Suppressor macrophage treated with lipopolysaccharide for 4 hours (primary cell): ENCODE measurements at places on chromosomes 3 and 15.

DNA sequence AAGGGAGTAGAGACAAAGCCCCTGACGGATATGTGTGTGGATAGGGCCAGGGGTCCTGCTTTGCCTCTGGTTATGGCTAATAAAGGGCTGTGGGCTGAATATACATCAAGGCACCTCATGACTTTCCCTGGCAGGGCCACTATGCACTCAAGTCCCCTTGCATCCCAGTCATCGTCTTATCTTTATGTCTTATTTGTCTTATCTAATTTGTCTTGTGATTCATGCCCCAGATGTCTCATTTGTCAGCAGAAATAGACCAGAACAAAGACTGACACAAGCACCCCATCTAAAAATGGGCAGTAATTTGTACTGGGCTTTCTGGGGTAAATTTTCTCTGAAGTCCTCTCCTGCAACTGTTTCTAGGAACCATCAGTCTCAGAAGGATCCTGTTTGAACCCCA, 68.6 kb downstream of the ITGA11 start:
- no peak for DNase-seq

- DNase-seq = no peak
Observed at GRCh38 chr3:40097131-40098117, 212.1 kb upstream of the EIF1B start.

- peak; percentile 98 for DNase-seq
Observed at GRCh38 chr3:150603153-150603979, at the start of gene SELENOT. Gene SELENOT (plus strand): TSS chr3:150603321. CDS start chr3:150603363, 42 bp downstream.

GRCh38 chr3:56096999-56097398, 371.3 kb downstream of the ERC2 start:
- no peak for DNase-seq

DNA sequence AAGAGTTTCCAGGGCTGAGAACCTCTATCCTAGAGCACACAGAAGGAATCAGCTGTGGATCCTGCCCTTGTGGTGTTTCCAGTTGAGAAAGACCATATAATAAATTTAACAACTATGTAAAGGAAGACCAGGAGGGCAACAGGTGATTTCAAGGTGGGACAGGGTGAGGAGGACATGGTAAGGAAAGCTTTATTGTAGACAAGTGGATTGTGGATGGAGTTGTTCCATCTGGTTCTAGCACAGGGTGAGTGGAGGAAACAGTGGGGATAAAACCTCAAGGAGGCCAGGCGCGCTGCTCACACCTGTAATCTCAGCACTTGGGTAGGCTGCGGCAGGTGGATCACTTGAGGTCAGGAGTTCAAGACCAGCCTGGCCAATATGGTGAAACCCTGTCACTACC, 17.1 kb downstream of the SIAH2 start:
- DNase-seq = no peak

DNA sequence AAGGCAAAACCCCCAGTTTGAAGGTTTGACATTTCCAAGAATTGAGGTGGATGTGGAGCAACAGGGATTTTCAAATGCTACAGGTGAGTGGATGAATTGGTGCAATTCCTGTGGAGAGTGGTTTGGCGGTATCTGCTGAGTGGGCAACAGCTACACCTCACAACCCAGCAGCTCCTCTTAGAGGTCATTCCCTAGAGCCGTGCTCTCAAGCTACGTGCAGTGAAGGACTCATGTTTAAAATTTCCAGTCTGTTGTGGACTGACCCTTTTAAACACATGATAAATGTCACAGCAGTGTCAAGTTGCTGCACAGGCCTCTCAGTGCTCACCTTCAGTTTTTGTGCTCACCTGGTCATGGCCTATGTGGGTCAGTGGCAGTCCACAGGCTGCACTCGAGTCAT, 9.5 kb downstream of the C3orf20 start:
- DNase-seq = no peak

- peak; percentile 66 for DNase-seq
Observed at GRCh38 chr15:50390554-50391264, 33.5 kb upstream of the USP8 start.

GRCh38 chr3:176075491-176075890, 1121.8 kb downstream of the TBL1XR1 start:
- DNase-seq = no peak

- DNase-seq = no peak
Observed at GRCh38 chr3:21790466-21790865, 39.5 kb upstream of the ZNF385D start.

DNA sequence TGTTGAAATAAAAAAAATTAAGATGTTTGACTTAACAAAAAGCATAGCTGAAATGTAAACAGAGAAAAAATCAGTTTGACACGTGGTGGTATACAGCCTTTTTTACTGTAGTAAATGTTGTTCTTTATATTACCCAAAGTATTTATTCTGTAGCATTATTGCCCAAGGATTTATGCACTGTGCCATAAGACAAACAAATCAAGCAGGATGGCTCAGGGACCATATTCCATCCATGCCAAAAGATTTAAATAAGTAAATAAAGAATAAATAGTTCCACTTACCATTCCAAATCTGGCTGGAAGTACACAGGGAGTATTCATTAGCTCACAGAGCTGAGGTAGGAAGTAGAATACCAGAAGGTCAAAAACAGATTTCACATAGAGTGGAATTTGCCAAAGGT, 666.7 kb upstream of the CADM2 start:
- DNase-seq = no peak

DNA sequence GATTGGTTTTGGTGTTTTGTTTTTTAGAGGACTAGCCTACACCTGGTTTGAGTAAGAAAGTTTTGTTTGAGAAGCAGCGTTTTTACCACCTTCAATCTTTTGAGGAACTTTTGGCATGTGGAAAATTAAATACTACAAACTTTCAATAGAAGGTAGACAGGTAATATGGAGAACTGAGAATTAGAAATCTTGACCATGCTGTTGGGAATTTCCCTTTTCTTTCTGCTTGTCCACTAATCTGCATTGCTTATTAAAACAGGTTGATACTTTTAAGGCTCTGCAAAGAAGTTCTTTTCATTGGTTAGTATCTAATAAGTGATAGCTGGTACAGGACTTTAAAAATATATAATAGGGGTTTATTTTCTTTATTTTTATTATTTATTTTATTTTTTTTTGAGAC, 31.9 kb downstream of the UBE2E1 start:
- no peak for DNase-seq

DNA sequence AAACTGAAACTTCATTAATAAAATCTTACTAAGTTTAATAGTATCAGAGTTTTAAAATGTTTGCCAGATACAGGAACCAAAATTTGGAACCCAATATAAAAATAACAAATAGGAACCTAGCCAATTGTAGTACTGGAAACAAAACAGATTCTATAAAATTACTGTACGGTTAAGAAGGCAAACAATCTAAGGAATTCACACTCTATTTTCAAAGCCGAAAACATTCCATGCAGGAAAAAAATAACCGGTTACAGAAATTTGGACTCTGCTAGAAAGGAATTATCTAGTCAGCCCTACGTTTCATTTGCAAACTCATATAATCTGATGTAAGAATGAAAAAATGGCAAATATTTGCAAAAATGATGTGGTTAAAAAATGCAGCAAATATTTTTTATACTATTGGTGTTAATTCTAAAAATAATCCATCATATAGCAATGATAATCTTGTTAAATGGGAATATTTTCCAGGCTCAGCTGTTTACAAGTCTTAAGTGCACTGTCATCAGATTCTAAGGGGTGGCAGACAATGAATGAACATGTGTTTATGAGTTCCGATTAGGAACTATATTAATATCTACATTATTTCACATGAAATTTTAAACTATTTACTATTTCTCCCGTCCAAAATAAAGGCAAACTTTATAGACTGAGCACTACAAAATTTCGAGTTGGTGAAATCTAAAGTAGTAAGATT, 58.1 kb downstream of the DCBLD2 start:
- DNase-seq = no peak

- no peak for DNase-seq
Observed at GRCh38 chr15:68910816-68911215, 19.5 kb upstream of the SPESP1 start.

- DNase-seq = no peak
Observed at GRCh38 chr15:47908486-47908885, 191.2 kb downstream of the SEMA6D start.

DNA sequence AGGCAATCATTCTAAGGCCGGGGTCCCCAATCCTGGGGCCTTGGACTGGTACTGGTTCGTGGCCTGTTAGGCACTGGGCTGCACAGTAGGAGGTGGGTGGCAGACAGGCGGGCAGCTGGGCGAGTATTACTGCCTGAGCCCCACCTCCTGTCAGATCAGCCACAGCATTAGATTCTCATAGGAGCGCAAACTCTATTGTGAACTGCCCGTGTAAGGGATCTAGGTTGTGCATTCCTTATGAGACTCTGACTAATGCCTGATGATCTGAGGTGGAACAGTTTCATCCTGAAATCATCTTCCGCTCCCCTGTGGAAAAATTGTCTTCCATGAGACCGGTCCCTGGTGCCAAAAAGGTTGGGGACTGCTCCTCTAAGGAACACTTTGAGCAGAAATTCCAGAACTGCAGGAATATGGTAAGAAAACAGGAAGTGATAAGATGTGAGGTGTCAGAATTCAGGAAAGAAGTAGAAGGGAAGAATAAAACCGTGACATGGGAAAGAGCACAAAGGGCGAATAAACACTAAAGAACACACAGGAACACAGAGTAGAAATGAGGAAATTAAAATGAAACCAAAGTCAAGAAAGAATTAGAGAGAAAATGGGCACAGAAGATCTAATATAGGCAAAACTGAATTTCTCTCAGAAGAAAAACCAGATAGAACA, 57.6 kb downstream of the PDCD6IP start:
- DNase-seq = no peak
